RPMI8226 (cell line): ENCODE measurements at places on chromosomes 4 and X.

GRCh38 chr4:74934016-74934831 lies 1.3 kb downstream of the PARM1 start:
- peak; percentile 4 for DNase-seq

GRCh38 chr4:14180983-14181601 lies 553.6 kb upstream of the BOD1L1 start:
- no peak for DNase-seq

DNA sequence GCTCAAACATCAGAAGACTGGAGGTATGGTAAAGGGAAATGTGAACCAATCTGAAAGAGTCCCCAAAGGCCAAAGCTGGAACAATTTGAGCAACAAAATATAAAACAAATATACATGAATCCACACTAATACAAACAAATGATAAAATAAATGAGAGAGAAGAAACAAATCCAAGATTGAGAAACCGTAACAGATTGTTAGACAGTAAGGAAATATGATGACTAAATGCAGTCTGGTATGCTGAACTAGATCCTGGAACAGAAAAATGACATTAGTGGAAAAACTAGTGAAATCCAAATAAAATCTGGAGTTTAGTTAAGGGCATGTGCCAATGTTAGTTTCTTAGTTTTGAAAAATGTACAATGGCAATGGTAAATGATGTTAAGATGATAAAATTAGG lies 15.9 kb downstream of the PPA2 start:
- DNase-seq, result no peak

- no peak for DNase-seq
Observed at GRCh38 chr4:135357091-135357490, 1155.5 kb upstream of the PABPC4L start.

GRCh38 chrX:105460376-105460775 lies 239.9 kb upstream of the TEX13A start:
- DNase-seq, result no peak

DNA sequence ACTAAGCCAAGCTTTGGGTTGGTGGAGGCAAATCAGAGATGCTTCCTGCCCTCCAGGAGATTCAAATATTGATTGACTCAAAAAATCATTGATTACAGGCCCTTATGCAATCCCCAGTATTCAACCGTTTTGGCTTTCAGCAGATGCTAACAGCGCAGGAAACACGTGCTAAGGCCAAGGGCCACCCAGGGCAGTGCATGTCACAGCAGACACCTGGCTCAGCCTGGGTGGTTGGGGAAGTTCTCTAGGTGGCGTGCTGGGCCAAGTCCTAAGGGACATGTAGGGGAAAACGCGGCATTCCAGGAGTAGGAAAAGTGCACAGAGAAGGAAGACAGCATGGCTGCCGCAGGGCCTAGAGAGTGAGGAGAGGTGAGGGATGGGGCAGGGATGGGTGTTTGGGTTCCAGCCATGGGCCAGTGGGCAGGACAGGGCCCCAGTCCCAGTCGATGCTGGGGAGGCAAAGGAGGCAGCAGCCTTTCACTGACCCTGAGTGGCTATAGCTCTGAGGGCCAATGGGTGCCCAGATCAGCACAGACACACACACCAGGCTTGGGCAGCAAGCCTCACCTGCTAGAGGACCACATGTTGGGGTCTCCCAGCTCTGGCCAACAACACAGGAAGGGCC lies 239.1 kb downstream of the EVC2 start:
- no peak for DNase-seq

- peak; percentile 59 for DNase-seq
Observed at GRCh38 chr4:76504613-76505465, 69.8 kb downstream of the SHROOM3 start.

- peak; percentile 69 for DNase-seq
Observed at GRCh38 chrX:130330706-130331105, 9.0 kb upstream of the SLC25A14 start.

GRCh38 chrX:70444946-70445656 lies 466 bp downstream of the DLG3 start:
- DNase-seq, result no peak

- no peak for DNase-seq
Observed at GRCh38 chr4:55172694-55173287, 47.4 kb upstream of the KDR start.

DNA sequence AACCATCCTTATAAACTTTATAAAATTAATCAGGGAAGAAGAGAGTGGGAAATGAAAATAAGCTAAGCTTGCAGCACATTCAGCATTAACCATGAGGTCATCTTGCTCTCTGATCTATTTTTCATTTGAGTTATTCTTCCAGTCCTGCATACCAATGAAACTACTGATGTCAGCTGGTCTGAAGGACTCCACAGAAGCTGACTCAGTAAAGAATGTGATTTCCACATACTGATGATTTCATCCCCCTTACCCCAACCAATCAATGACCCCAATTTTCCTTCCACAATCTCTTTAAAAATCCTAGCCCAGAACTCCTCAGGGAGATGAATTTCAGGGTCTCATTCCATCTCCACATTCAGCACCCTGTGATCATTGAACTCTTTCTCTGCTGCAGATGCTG lies 18.8 kb upstream of the DSPP start:
- DNase-seq, result no peak

- DNase-seq, result no peak
Observed at GRCh38 chr4:40608628-40609027, 21.0 kb downstream of the RBM47 start.

GRCh38 chr4:27218013-27218412 lies 357.4 kb downstream of the STIM2 start:
- DNase-seq, result no peak

DNA sequence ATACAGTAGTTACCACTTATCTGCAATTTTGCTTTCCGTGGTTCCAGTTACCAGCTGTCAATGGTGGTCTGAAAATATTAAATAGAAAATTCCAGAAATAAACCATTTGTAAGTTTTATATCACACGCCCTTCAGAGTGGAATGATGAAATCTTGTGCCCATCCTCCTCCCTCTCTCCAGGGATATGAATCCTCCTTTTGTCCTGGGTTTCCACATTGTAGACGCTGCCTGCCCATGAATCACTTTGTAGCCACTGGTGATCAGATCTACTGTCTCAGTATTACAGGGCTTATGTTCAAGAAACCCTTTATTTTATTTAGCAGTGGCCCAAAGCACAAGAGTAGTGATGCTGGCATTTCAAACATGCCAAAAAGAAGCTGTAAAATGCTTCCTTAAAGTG lies 198.6 kb downstream of the KCNIP4 start:
- no peak for DNase-seq

- DNase-seq, result no peak
Observed at GRCh38 chr4:139642364-139642763, 23.3 kb upstream of the MGST2 start.

DNA sequence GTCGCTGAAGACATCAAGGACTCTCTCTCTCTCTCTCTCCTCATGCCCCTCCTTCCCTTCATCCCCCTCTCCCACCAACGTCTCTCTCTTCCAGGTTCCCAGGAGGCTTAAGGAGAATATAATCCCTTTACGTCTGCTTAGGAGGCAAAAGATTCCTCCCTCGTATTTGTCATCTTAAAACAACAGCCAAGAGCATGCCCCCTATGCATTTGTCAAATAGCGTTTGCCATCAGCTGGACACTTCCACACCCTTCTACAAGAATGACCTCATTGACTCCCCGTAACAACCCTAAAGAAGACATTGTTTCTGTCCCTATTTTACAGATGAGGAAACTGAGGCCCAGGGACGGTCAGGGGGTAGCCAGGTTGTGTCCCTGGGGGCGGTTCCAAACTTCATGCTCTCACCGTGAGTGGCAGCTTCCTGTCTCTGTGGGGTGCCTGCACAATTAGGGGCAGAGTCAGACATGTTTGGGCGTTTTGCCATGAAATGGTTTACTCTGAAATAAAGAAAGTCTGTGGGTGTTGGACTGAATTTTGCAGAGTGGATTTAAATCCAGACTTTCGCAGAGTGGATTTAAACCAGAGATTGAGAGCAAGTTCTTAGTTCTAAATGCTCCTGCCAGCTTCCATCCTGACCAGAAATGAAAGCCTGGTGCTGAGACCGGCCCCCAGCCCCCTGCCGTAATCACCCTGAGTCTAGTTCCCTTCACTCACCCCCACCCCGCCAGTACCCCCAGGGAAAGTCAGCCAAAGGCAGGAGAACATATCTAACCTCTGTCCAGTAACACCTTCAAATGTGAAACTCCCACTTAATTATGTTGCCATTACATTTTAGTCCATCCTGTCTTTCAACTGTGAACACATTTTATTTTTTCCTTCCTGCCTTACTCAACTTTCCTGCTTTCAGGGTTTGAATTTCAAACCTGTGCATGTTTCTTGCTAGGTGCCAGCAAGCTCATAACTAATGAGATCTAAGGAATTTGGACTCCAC lies 44.3 kb upstream of the TBL1X start:
- no peak for DNase-seq

- DNase-seq, result no peak
Observed at GRCh38 chr4:82591592-82591991, 29.8 kb upstream of the TMEM150C start.

GRCh38 chrX:131441033-131441432 lies 102.8 kb upstream of the OR13H1 start:
- DNase-seq, result no peak

DNA sequence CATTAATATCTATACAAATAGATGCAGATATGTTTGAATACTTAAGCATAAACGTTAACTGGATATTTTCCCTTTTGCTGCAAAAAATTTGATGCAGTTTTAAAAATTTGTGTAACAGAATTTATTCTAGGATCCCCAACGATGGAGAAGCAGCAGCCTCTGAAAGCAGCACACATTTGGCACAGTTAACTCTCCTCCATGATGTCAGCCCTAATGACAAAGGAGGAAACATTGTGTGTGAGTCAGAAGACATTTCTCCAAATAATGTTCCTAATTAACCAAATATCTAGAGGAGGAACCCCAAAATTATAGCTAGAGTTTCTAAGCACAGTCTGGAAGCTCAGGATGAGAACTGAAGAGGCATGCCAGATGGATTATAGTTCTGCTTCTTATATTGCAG lies 281.9 kb upstream of the MAD2L1 start:
- no peak for DNase-seq
